NCI-H460 (cell line): ENCODE measurements at places on chromosomes 3 and 15.

GRCh38 chr3:122146466-122146865 is 37.0 kb upstream of the CASR start:
- no peak for DNase-seq

DNA sequence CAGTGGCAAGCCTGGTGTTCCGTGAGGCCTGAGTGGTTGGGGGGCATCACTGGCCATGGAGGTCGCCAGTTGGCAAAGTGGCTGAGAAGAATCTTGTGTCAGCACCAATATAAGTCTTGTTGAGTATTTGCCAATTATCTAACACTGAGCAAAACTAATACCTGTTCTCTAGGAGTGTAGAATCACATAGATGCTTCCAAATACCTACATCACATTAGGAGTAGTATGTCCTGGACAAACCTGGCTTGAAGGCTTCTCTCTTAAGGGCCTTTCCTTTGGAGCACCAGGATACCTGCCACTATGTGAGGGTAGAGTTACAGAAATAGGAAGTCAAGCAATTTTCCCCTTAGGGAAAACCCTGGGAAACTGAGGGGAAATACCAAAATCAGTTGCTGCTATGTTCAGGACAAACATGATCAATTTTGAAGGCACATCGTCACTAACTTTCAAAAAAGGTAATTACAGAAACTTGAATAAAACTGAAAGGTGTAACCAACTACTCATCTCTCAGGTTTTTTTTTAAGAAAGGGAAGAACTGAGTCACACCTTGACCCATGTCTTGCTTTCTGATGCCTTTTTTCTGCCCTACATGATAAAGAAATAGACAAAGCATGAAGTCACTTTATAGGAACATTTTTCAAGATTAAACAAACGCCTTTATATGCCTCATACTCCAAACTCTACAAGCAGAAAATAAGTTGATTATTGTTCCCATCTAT is 100.4 kb downstream of the IMPG2 start:
- no peak for DNase-seq

- no peak for DNase-seq
These were observed 196.9 kb upstream of the SLC2A2 start for GRCh38 chr3:171223396-171223795.

DNA sequence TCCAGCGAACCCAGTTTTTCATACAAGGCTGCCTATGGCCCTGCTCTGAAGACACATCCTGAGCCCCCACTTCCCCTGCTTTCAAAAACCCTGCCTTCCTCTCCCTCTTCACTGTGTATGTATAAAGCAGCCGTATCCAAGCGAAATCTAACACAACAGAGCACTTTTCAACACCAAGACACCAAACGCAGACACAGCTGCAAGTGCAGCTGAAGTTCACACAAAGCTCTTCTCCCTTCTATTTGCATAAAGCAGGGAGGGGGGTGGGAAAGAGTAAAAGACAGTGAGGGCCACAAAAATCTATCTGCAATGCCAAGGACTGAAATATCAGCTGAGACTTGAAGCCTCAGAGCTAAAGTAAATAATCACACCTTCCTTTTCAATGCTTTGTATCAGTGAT is 35.1 kb upstream of the CSPG5 start:
- no peak for DNase-seq

DNA sequence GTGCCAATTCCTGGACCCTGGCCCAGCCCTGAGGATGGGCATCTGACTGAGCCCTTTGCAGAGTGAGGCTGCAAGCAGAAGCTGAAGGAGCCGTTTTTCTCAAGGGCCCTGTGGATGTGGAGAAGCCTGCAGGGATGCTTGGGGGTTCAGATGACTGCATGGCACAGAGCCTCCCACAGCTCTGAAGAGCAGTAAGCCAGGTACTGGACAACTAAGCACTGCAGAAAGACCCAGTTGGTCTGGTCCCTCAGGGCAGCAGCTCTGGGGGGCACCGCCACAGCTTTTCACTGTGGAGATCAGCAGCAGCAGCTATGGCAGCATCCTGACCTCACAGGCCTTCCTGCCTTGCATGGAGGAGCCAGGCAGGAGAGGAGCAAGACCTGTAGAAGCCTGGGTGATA is 67.6 kb downstream of the CRYGS start:
- no peak for DNase-seq

- DNase-seq, result no peak
These were observed 6.1 kb upstream of the LTF start for GRCh38 chr3:46470831-46471230.

GRCh38 chr15:83289160-83289559 is 4.7 kb upstream of the BNC1 start:
- DNase-seq, result no peak

GRCh38 chr15:38733331-38733730 is 168.7 kb upstream of the RASGRP1 start:
- DNase-seq, result no peak

- DNase-seq, result no peak
These were observed 25.6 kb upstream of the CCDC50 start for GRCh38 chr3:191303596-191303995.

DNA sequence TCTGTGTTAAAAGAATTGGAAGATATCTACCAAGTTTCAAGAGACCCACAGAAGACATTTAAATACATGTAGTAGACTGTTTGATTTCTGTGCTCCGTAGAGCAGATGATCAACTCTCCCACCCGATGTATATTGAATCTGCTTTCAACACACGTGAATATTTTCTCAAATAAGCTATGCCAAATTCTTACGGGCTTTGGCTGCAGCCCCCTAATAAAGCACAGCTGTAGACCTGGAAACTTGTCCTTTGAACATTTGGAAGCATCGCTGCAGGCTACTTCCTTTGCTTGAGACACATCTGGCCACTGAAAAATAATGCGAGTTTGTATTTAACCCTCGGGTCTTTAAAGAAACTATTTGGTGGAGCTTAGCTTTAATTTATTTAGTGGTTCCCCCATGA is 98.3 kb upstream of the SELENOK start:
- no peak for DNase-seq

DNA sequence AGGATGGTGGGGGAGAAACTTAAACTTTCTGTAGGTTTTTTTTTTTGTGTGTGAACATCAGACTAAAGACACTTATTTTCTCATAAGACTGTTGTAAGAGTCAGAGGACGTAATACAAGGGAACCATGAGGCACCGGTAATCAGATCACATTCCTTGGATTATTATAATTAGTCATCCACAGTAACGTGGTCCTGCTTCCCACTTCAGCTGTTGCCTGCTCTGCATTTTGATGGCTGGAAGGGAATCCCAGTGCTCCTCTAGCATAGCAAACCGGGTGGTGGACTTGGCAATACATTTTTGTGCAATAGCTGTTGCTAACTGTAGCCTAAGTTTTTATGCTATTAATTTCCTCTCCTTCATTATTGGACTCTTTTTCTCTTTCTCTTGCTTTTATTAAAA is 294.8 kb downstream of the NR2F2 start:
- DNase-seq, result no peak

GRCh38 chr3:53100818-53101466 is 29.3 kb downstream of the RFT1 start:
- no peak for DNase-seq

DNA sequence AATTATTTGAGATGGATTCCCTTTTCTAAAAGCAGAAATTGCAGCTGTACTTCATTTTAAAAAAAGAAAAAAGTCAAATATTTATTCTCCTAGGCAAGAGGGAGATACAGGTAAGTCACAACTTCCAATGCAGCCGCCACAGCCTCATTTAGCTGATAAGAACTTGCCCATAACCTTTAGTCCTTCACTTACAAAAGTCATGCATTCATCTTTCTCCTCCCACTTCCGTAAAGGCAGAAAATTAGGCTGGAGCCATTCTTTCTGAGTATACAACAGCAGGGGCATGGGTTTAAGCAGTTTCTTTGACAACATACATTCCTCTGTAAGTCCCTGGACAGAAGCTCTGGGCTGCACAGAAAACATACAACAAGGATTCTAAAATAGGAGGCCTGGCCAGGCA is 4.3 kb downstream of the SUCLG2 start:
- DNase-seq, result no peak

DNA sequence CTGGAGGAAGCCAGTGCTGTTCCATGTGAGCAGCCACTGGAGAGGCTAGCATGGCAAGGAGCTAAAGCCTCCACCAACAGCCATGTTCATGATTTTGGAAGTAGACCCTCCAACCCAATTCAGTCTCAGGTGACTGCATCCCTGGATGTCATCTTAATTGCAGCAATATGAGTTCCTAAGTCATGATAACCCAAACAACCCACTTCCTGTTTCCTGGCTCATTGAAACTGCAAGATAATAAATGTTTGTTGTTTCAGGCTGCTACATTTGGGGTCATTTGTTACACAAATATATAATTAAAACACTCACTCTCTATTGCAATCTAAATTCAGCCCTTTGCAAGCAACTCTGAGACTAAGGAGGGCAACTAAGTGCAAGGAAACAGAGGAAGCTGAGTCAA is 62.4 kb upstream of the SLC24A5 start:
- DNase-seq, result no peak

DNA sequence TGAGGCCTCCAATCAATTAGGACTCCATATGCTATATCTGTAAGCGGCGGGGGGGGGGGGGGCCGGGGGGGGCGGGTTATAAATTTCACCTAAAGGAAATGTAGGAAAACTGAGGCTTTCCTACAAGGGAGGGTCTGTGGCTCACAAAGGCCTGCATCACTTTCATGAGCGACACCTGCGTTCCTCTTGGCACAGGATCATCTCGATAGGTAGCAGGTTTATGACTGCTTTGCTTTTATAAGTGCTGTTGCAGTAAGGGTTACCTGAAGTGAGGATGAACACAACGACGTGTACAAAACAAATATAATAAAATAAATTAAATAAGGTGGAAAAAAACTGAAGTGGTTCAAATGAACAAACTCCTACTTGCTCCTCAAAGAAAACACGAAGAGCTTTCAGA is 194.3 kb downstream of the FOXP1 start:
- no peak for DNase-seq

DNA sequence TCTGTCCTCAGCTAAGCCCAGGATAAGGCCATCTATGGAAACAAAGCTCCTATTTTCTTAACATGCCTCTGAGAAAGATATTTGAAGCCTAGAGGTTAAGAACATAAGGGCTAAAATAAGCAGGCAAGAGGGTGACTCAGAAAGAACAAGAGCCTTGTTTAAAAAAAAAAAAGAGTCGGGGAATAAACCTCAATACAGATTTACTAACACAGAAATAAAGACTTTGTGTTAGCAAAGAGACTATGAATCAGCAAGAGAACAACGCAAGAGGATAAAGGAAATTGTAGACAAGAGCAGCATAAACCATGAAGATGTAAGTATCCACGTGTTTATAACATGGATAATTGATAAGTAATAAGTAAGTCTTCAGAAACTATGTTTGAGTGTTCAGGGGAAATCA is 36.0 kb downstream of the RAB27A start:
- no peak for DNase-seq

- DNase-seq, result no peak
These were observed 114.1 kb upstream of the TPM1 start for GRCh38 chr15:62928242-62928999.

DNA sequence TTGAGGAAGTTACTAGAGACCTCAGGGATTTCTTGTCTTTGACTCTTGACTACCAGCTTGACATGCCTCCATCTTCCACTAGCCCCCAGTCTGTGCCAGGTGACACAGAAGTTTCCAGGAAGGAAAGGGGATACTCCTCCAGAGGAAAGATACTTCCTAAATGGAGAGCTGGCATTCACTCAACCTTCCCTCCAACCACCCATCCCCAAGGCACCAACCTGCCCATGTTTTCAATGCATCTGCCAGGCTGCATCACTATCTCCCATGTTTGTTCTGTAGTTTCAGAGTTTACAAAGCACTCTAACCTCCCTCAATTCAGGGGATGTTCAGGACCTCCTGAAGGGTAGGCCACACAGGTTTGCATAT is 198.4 kb upstream of the LPP start:
- no peak for DNase-seq

DNA sequence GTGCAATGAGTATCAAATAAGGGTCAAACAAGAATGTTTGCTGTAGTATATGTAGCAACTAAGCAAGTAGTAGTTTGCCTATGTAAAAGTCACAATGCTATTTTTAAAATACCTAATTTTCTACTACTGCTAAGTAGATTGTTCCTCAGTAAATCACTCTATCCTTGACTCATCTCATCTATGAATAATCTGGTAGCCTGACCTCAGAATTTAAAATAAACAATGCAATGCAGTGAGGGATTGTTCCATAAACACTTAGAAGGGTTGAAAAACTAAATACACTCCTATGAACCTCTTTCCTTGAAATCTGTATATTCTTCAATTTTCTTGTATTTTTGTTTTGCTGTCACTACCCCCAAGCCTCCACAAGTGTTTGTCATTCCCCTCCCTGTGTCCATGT is 253.3 kb downstream of the TBC1D5 start:
- DNase-seq, result no peak

DNA sequence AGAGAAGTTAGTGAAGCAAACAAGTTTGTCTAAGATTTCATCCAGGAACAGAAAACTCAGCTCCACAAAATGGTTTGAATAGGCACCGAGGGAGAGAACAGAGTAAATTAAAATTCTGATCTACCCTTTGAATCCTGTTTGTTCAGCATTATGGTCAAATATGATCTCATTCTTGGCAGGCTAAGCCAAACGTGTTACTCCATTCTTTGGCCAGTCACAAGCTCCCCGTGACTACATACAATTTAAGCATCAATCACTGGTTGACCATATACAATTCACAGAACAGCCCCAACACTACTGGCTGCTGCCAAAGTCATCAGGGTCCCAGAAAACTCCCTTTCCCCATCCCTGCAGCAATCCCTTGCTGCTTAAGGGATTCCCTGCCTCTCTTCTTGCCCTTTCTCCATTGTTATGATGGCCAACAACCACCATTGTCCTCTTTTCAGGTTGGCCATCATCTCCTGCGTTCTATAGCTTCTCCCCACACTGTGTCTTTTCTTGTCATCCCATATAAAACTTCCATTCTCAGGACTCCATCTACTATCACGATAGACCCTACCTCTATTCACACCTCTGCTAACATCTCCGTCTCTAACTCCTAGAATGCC is 46.3 kb downstream of the GOLIM4 start:
- DNase-seq, result no peak

GRCh38 chr3:69320871-69321271 is 65.0 kb downstream of the FRMD4B start:
- no peak for DNase-seq

- no peak for DNase-seq
These were observed 238.7 kb downstream of the SV2B start for GRCh38 chr15:91338766-91339165.
